Daoy (cell line): ENCODE measurements at places on chromosomes 7 and 10. TPM values are rescaled to one million over a fixed set of nuclear protein-coding genes. Genes with fewer than 3 reads are reported as not detected.

DNA sequence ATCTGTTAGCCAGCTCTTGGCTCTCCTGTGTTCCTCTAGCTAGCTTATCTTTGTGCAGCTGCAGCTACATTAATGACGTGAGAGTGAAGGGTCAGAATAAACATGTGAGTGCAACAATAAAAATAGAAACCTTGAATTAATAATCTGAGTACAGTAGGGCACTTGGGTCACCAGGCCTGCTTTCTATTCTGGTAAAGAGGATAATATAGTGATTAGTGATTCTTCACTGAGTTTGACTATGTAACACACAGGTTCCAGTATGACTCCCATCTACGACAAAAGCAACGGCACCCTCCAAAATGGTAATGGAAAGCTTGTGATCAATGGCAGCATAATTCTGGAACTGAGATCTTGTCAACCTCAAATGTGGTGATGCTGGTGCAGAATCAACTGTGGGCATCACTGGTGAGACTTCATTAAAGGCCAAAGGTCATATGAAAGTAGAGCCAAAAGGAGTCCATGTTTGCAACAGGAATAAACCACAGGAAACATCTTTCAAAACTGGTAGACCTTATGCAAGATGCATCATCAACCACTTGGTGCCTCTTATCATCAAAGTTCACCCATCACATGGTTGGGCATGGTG, 77.6 kb downstream of the NRBF2 start:
- DNase-seq, result no peak

DNA sequence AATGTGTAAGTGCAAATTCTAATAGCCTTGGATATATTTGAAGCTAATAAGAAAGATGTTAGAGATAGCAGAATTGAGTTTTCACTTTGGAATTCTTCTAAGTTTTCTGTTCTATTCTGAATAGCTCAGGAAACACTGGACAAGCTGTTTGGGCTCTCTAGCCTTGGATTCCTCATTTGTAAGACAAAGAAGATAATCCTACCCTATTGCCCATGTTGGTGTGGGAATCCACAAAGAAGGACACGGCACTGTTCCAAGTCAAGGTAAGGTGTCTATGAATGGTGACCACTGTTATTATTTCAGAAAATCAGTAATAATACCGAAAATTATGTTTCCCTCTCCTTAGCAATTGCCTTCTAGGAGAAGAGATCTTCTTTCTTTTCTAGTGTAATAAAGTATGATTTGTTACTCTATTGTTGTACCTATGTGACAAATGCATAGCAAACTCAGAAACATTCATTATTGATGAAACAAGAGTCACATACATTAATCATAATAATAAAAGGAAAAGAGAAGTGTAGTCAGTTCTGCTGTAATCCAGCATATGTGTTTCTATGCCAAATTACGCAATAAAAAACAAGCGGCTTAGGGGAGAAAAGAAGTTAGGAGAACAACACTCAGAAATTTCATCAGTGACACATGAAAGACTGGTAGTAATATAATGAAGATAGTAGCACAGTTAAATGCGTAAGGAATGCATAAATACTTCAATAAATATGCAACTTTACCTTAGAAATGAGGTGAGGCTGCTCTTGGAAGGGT, 1012.3 kb upstream of the PHF14 start:
- DNase-seq, result no peak

DNA sequence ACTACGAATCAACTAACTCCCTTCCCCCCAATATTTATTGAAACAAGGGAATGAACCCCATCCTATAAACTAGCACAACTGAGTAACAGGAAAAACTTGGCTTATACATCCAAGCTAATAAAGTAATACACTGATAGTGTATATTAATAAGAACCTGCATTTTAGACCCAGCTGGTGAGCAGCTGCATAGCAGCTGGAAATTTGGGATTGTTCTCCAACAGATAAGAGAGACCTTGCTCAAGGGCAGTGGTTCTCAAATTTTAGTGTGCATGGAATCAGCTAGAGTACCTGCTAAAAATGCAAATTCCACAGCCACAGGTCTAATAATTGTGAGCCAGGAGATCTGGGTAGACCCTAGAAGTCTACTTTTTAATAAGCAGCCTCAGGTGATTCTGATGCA, 384.7 kb upstream of the HPS1 start:
- no peak for DNase-seq

FLNC gene
- 67.5 and 81.1 TPM in 2 replicates for total RNA-seq

ARHGEF5 gene
- total RNA-seq, result 1.5 and 2.0 TPM in 2 replicates

LRRC18 gene
- total RNA-seq, result not detected in 2 replicates
